Kidney (tissue), 22 donors: ENCODE measurements at places on chromosomes 7 and 10. TPM values are rescaled to one million over a fixed set of nuclear protein-coding genes. Genes with fewer than 3 reads are reported as not detected.

LRRTM3 gene
- total RNA-seq = 0.22 TPM

FAM20C gene
- 84.9 TPM for total RNA-seq

ITGB8 gene
- 213 TPM for total RNA-seq

SHLD2 gene
- 36.9 TPM for total RNA-seq

TMEM273 gene
- total RNA-seq = 16.8 TPM

PTPRZ1 gene
- total RNA-seq = 0.98 TPM

GRCh38 chr7:26190417-26190869 is 10.1 kb downstream of the HNRNPA2B1 start:
- DNase-seq = no peak

GRCh38 chr7:49773936-49774458 is 559 bp downstream of the VWC2 start:
- DNase-seq = peak; percentile 46

- no peak for DNase-seq
Observed at GRCh38 chr7:122846591-122846990, 39.7 kb downstream of the CADPS2 start.

DNA sequence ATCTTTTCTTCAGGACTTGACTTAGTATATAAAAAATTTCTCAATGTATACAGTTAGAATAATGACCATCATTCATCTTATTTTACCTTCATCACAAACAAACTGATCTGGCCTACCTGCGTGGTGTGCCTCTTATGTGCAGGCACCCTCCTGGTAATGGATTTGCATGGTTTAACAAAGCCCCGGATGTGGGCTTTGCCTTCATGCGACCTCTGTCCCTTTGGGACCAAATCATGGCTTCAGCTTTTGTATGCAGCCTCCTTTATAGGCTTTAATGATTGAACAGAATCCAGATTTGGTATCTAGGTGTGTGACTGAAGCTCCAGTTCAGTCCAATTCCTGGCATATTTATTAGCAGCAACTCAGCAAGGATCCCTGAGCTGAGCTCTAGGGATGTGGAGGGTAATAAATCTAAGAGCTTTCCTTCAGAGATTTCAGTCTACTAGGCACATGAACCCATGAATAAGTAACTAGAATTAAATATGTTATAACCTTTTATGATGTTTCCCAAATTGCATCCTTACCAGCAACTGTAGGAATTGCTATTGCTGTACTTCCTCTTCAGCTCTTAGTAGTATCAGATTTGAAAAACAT is 256.9 kb downstream of the ABCA13 start:
- DNase-seq = no peak

GRCh38 chr10:16436367-16436757 is 448 bp upstream of the PTER start:
- peak; percentile 10 for DNase-seq

GRCh38 chr7:117047496-117047895 is 94.2 kb downstream of the ST7 start:
- no peak for DNase-seq

- no peak for DNase-seq
Observed at GRCh38 chr7:20021831-20022230, 195.4 kb downstream of the MACC1 start.

- DNase-seq = no peak
Observed at GRCh38 chr7:6651851-6652445, 14.8 kb downstream of the ZNF316 start.

DNA sequence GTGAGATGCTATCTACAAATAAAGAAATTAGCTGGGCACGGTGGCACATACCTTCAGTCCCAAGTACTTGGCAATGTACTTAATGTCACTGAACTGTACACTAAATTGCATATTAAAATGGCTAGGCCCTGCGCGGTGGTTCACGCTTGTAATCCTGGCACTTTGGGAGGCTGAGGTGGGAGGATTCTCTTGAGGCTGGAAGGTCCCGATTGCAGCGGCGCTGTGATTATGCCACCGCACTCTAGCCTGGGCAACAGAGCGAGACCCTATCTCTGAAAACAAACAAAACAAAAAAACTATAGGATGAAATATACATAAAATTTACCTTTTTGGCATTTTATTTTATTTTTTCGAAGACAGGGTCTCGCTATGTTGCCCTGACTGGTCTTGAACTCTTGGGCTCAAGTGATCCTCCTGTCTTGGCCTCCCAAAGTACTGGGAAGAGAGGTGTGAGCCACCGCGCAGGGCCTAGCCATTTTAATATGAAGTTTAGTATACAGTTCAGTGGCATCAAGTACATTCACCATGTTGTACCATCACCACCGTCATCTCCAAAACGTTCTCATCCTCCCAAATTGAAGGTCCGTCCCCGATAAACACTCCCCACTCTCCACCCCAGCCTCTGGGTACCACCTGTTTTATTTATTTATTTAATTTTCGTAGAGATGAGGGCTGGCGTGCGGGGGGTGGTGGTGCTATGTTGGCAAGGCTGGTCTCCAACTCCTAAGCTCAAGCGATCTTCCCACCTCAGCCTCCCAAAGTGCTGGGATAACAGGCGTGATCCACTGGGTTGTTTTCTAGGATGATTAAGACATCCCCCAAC is 1.3 kb upstream of the EIF3B start:
- no peak for DNase-seq

DNA sequence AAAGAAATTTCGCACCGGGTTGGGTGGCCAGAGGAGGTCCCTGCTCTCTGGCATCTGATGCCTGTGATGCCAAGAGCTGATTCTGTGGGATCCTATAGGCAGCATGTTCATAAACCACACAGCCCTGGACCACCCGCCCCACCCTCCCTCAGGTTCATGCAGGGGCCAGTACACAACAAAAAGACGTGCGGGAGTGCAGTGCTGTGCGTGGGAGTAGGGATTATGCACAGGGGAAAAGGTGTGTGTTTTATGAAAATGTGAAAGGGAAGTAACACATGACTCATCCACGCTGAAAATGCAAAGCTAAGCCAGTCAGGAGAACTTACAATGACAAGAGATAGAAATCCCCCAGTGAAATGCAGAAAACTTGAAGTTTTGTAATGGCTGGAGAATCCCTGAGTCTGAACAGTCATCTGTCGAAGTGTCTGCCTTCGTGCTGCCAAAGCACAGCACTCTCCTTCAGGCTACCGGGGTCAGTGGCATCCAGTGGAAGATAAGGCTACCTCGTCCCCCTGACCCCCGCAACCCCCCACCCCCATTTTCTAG is 1.1 kb downstream of the KIAA1217 start:
- peak; percentile 75 for DNase-seq

- no peak for DNase-seq
Observed at GRCh38 chr7:77971726-77972125, 173.2 kb downstream of the PHTF2 start.

- no peak for DNase-seq
Observed at GRCh38 chr7:124723012-124723411, 42.6 kb downstream of the GPR37 start.

GRCh38 chr7:114086914-114087652 is 168.3 kb upstream of the PPP1R3A start:
- DNase-seq = peak; percentile 34

- no peak for DNase-seq
Observed at GRCh38 chr10:11162828-11163599, 145.3 kb downstream of the CELF2 start.

DNA sequence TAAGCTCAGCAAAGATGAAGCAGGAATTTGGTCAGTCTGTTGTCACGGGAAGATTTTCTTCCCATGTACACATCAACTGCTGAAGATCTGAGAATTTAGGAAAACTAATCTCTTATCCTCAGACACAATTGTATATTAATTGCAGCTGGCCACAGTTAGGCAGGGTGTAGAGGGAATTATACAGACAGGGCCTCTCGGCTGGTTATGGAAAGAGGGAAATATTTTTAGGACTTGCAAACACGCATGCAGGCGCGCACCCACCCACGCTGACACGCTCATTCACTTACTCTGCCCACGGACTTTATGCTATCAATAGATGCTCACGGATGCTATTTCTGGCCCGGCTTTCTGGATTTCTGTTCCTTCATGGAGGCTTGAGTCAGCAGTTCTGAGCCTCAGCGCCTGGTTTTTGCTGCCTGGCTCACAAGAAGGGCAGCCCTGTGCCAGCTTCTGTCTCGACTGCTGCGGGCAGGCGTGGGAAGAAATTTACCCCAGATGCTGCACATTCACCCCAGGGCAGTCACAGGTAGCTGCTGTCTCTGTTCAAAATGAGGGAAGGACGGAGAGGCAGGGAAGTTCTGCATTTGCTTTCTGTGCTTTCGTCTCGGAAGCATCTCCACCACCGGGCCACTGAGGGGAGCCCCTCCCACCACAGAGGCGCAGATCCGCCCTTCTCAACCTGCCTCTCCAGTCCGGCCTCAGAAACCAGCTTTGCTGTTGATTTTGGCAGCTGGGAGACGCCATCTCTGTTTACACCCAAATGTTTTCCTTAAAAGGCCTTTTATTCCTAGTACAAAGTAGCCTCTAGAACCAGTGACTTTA is 116.3 kb upstream of the BTBD16 start:
- no peak for DNase-seq

GRCh38 chr7:66669496-66669895 is 40.8 kb downstream of the KCTD7 start:
- no peak for DNase-seq

DNA sequence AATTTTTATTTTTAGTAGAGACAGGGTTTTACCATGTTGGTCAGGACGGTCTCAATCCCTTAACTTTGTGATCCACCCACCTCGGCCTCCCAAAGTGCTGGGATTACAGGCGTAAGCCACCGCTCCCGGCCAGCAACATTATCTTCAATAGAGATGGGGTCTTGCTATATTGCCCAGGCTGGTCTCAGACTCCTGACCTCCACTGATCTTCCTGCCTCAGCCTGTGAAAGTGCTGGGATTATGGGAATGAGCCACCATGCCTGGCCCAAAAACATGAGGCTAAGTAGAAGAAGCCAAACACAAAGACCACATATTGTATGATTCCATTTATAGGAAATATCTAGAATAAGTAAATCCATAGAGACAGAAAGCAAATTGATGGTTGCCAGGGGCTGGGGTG is 19.1 kb upstream of the CYTH3 start:
- DNase-seq = peak; percentile 21

- DNase-seq = no peak
Observed at GRCh38 chr10:78623578-78624215, 445.1 kb upstream of the ZMIZ1 start.

DNA sequence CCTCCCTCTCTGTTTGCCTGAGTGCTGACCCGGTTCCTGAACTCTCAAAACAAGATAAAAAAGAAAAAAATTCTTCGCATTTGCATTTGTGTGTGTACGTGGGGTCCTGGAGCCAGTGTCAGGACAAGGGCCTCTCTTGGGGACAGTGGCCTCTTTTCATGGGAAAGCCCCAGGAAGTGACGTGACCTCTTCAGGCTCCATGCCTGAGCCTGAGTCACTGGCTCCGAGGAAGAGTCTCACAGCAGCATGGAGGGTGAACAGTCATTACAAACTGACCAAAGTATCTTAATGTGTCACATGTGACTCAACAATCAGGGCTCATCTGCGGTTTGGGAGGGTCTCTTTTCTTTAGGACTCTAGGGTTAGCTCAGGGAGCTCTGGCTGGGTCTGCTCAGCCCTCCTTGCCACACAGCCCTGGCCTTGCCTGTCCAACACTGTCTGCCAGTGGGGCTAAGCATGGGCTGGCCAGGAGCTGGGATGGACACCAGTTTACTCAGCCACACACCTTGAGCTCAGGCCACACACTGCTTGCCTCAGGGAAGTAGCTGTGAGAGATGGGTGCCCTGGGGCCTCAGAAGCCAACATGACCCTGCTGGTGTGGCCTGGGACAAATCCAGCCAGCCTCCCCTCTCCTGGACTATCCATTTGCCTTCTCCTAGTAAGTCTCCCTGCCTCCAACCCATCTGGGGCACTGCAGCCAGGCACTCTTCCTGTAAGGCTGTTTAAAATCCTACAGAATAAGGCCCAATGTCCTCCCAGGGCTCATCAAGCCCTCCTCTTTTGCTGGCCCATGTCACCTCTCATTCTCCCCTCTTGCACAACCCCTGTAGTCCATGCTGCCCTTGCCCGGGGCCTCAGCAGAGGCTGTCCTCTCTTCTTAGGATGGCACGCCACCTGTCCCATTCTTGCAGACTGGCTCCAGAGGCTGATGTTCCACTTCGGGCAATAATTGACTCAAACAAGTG is 10.5 kb downstream of the TMEM273 start:
- no peak for DNase-seq

- no peak for DNase-seq
Observed at GRCh38 chr7:44944821-44945220, 34.0 kb downstream of the MYO1G start.

- peak; percentile 50 for DNase-seq
Observed at GRCh38 chr10:33273295-33274002, 61.0 kb downstream of the NRP1 start.

DNA sequence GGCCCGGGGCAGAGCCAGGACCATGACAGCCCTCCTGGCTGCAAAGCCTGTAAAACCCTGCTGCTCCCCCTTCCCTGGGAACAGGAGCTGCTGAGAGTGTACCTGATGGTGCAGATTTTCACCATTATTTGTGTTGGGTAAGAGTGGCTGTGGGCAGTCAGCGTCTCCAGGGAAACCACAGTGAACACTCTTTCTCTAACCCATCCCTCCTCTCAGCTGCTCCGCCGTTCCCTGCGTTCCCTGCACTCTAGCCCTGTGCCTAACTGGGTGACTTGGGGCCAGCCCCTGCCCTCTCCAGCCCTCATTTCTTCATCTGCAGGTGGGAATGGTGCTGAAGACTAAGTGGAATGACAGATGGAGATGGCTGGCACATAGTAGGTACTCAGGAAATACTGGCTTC is 75.9 kb upstream of the PCBD1 start:
- DNase-seq = peak; percentile 31
